BJ (cell line): ENCODE measurements at places on chromosomes 2 and 18.
A peak's percentile ranks its signal among the peaks of the same experiment; 100 is the strongest.

- DNase-seq = no peak
These were observed 1027.7 kb downstream of the TMEM182 start for GRCh38 chr2:103789381-103790095.

- DNase-seq = no peak
These were observed 779.4 kb upstream of the FSHR start for GRCh38 chr2:49933711-49934110.

- DNase-seq = no peak
These were observed 280.9 kb upstream of the SIX2 start for GRCh38 chr2:45289997-45290709.

GRCh38 chr18:31702449-31702848 is 18.1 kb upstream of the B4GALT6 start:
- DNase-seq = no peak

- DNase-seq = no peak
These were observed 834.4 kb upstream of the SLC39A10 start for GRCh38 chr2:194822657-194823056.

GRCh38 chr18:34695310-34695709 is 14.8 kb upstream of the DTNA start:
- DNase-seq = no peak

DNA sequence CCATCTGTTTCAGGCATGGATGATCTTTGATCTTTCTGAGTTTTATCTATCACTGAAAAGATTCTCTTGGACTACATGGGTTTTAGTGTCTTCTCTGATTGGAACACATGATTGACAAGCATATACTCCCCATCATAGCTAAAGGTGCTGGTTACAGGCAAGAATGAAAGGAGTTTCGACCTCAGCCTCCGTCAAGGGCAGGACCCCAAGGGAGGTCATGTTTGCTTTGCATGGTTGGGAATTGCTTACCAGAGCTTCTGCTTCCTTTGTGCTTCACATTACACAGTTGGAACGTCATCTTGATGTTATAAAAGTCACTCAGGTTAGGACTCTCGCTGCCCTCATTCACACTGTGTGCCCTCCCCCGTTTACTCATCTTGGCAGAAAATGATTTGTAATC is 287.7 kb downstream of the PIK3C3 start:
- no peak for DNase-seq

DNA sequence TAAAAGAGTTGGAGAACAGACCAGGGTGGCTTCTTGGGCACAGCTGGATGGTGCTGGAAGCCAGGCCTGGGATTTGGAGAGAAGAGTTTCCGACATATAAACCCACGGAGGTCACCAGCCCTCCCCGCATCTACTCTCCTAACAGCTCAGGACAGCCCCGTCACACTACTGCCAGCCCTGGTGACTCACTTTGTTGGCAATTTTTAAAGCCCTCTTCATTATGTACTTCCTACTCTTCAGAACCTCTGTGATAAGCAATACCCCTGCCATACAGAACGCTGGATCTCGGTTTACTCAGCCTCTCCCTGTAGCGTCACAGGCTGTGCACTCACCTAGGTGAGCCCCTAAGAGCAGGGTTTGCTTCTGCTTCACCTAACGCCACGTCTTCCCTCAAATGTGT is 48.1 kb downstream of the ID2 start:
- DNase-seq = no peak

DNA sequence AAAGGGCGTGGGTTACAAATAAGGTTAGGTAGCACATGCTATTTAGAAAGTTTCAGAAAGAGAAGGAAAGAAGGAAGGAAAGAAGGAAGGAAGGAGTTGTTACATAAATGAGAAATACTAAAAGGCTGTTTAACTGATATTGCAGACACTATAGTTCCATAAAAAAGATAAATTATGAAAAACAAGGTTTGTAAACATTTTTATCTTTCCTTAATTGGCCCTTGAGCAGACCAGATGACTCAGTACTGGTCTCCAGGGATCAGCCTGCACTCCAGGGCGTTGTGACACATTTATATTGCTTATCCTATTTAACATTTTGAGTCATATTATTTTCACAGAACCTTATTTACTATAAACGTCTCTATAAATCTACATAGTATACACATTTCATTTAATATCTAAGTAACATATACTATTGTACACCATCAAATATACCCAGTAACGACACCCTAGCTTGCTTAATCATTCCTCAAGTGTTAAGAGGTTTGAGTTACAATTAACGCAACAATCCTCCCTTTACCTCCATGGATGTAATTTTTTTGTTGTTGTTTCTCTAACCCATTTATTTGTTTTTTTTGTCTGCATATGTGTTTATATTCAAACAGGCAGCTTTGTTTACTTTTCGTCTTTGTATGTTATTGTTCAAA is 2.8 kb upstream of the RAB31 start:
- DNase-seq = peak; percentile 27

GRCh38 chr2:113341191-113341869 is 62.6 kb upstream of the PAX8 start:
- DNase-seq = no peak

DNA sequence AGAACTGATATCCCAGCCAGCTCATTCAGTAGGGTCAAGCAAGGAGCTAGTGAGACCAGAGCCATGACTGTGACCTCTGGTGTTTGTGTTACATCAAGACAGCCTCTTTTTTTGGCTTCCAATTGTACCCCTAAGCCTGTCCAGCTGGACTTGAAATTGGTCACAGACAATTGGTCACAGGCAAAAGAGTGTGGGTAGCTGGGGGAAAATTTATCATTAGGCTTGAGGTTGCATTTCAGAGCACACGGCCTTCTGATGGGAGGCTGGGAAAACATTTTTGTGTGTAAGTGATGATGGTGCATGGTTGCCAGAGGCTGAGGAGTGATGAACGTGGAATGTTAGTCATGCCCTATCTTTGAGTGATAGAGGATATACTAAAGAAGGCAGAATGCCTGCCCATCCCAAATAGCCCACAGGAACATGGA is 285.1 kb upstream of the SLC14A2 start:
- no peak for DNase-seq

DNA sequence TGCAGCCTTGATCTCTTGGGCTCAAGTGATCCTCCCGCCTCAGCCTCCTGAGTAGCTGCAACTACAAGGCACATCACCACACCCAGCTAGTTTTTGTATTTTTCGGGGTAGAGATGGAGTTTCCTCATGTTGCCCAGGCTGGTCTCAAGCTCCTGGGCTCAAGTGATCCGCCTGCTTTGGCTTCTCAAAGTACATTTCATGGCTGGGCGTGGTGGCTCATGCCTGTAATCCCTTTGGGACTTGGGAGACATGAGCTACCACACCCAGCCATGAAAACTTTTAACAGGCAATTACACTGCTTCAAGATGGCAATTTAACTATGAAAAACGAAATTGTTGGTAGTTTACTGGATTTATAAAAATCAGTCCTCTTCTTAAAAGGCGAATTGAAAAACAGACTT is 69.7 kb downstream of the MEP1B start:
- DNase-seq = no peak

DNA sequence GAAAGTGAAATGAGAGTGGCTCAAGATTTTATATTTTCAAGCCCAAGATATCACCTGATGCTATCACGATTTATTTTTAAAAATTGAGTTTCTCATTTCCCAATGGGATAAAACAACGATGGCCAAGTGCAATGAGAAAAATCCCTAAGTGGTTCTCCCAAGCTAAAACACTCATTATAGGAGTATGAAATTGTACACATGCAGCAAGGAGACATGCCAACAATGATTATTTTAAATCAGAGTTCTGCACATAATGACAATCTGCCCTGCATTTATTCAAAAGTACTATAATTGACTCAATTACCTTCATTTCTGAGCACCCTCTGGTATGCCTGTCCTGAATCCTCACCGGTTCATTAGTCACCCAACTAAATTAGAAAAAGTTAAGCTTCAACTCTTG is 12.7 kb downstream of the CYTIP start:
- DNase-seq = no peak

GRCh38 chr2:56534321-56534720 is 350.5 kb downstream of the CCDC85A start:
- DNase-seq = peak; percentile 26

DNA sequence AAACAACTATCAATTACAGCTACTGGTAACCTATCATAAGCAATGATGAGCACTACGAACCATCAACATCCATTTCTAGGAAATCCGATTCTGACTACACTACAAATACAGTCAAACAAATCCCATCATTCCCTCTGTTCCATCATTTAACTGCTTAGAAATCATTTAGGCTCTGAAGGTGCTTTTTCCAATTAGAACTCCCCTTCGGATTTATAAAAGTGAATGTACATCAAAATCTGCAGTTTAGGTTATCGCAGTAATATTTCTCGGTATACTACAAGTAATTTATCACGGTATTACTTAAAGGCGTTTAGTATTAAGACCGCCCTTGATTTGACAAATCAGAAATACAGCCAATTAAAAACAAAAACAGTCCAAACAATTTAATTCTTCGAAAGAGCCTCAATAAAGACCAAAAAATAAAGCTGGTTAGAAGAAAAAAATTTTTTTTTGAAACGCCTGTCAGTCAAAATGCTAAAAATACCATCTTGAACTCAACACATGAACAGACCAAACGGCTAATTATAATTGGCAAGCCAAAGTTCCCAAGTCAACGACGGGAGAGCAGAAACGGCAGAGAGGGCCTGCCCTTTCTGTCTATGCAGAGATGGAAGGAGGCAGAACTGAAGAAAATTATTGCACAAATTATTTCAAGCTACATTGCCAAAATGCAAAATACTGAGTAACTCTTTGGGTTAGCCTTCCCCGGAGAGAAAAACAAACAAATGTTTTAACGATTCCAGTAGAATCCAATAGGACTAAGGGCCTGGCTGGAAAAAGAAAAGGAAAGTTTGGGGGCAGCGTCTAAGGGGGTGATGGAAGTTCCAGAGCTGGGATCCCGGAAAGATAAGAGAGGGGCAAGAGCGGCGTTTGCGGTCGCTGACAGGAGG is 1.2 kb downstream of the VPS54 start:
- DNase-seq = no peak

DNA sequence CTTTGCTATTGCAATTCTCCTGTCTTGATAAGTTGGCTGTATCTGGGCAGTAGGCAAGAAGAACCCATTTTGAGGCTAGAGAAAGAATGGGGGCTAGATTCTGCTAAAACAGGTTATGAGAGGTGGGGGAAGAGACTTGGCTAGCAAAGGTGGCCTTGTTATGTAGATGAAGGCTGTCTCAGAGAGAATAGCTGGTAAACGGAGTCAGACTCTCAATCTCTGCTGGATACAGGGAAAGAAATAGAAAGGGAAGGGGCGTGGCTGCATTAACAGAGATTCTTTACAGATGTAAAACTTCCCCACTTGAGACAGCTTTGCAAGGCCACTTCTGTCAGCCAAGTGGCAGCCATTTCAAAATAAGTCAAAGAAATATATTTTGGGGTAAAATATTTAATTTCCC is 38.1 kb upstream of the ARHGAP25 start:
- DNase-seq = no peak

DNA sequence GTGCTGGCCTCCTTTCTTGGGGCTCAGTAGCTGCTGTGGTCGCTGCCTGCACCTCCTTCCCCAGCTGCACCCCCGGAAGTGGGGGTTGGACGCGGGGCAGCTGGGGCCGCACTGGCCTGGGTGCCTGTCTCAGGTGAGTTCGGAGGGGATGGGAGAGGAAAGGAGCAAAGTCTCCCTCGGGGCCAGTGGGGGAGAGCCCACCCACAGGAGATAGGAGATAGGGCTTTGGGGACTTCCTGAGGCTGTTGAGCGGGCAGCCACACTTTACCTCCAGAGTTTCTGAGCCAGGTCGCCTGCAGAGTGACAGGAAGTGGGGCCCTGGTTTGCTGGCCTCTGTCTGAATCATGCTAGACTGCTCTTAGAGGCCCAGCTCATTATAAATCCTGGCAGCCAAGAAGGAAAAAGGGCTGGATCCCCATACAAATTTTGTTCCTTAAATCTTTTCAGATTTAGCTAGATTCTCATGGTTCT is 8.1 kb downstream of the MBP start:
- DNase-seq = no peak

- no peak for DNase-seq
These were observed 175.9 kb upstream of the GYPC start for GRCh38 chr2:126480033-126480432.

- peak; percentile 4 for DNase-seq
These were observed 517.8 kb upstream of the DSEL start for GRCh38 chr18:68034296-68034695.

DNA sequence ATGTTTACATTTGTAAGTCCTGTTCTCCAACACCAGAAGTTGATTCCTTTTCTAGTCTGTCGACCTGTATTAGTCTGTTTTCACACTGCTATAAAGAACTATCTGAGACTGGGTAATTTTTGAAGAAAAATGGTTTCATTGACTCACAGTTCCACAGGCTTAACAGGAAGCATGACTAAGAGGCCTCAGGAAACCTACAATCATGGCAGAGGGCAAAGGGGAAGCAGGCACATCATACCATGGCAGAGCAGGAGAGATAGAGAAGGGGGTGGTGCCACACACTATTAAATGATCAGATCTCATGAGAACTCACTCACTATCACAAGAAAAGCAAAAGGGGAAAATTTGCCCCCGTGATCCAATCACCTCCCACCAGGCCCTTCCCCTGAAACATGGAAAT is 112.8 kb upstream of the MAP3K20 start:
- no peak for DNase-seq

GRCh38 chr18:69397096-69397495 is 3.6 kb upstream of the DOK6 start:
- DNase-seq = no peak

- no peak for DNase-seq
These were observed 82.2 kb downstream of the DYSF start for GRCh38 chr2:71535526-71535925.

- DNase-seq = peak; percentile 50
These were observed 268.0 kb downstream of the DYSF start for GRCh38 chr2:71721362-71721665.

DNA sequence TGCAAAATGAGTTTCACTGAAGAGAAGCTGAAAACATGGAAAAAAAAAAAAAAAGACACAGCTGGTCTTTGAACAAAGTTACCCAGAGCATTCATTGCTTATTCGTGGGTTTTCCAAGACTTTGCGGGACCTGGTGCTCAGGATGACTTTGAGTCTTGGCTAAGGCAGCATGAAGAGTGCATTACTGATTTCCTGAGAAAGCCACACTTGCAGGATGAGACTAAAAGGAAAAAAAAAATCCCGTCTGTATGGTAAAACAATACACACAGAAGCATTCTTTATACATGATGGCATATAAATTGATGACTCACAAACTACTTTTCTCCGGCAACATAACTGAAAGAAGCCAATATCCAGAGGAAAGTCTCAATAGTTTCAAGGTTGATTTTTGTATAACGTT is 195.4 kb downstream of the SPP2 start:
- DNase-seq = peak; percentile 45

GRCh38 chr2:31467426-31467825 is 52.9 kb upstream of the XDH start:
- DNase-seq = no peak

GRCh38 chr18:44897816-44898215 is 217.1 kb downstream of the SETBP1 start:
- no peak for DNase-seq

GRCh38 chr2:85032621-85033020 is 61.7 kb downstream of the KCMF1 start:
- no peak for DNase-seq

- no peak for DNase-seq
These were observed 856.3 kb upstream of the SALL3 start for GRCh38 chr18:78123144-78123909.

- DNase-seq = no peak
These were observed 30.3 kb downstream of the PAX3 start for GRCh38 chr2:222268311-222268990.
